PC-3 (cell line): ENCODE measurements at places on chromosomes 4 and X. TPM values are rescaled to one million over a fixed set of nuclear protein-coding genes. Genes with fewer than 3 reads are reported as not detected.

Gene TMPRSS11F
- total RNA-seq = not detected in 2 replicates

Gene ZCCHC18
- total RNA-seq = 0.23 and 5.8 TPM in 2 replicates

Gene WNK3
- total RNA-seq = 0.06 and 0.33 TPM in 2 replicates

Gene NWD2
- under 0.01 and 0.06 TPM in 2 replicates for total RNA-seq

Gene GPAT3
- 22.5 and 34.2 TPM in 2 replicates for total RNA-seq

Gene GPR34
- total RNA-seq = not detected in 2 replicates

DNA sequence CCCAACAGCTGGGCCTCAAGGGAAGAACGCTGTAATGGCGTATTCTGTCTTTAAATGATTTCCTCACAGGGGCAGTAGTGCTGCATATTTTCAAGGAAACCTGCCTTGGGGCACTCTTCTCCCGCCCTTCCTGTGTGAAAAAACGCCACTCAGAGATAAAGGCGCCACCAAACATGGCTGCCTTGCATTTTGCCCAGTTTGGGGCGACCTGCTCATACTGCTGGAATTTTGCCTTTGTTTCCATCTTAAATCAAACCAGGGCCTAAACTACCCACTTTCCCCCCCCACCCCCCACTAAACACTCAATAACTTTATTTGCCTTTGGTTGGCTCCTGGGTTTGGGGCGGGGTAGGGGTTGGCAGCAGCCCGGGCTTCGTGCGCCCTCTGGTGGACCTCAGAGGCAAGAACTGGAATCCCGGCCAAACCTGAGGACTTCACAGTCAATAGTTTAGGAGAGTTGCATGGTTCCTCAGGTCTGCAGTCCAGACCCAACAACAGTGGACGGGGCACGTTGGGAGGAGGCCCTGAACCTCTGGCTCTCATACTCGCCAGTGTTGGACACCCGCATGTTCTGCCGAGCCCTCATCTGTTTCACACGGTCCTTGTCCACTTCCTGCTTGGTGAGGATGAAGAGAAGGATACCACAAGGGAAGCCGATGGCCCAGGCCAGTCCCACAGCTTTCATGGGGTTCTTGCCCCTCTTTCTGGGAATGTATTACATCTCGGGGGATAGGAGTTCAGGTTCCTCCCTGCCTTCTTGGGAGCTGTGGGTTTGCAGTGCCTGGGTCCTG is 220.1 kb upstream of the STK26 start:
- DNase-seq = peak; percentile 63

DNA sequence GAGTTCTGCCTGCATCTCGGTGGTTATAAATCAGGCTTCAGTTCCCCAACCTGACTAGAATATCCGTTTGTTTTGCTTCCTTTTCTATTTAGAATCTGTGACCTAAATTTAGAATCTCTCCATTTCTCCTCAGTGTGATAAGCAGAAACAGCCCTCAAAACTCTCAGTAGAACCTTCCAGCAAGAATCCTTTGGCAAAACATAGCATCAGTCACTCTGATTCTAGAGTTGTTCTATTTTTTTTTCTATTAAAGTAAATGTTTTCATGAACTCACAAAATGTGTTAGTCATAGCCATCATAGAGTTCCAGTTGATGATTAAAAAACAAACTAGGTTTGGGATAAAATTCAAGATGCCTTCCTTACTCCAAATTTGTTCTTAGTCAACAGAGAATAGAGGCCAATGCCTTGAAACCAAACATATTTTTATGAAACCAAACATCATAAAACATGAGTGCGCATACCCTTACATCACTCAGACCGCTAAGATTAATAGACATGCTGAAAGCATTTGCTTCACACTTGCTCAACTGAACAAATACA is 13.2 kb upstream of the C1QTNF7 start:
- DNase-seq = peak; percentile 12

GRCh38 chrX:18733287-18733686 is 25.8 kb downstream of the PPEF1 start:
- no peak for DNase-seq

GRCh38 chr4:80732010-80732409 is 298.5 kb upstream of the BMP3 start:
- peak; percentile 92 for DNase-seq

DNA sequence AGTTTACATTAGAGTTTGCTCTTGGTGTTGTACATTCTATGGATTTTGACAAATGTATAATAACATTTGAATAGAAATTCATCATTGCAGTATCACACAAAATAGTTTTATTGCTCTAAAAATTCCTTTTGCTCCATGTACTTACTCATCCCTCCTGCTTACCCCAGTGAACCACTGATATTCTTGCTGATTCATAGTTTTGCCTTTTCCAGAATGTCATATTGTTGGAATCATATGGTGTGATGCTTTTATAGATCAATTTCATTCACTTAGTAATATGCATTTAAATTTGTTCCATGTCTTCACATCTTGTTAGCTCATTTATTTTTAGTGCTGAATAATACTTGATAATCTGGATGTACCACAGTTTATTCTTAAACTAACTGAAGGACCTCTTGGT is 1593.2 kb downstream of the C4orf33 start:
- no peak for DNase-seq

DNA sequence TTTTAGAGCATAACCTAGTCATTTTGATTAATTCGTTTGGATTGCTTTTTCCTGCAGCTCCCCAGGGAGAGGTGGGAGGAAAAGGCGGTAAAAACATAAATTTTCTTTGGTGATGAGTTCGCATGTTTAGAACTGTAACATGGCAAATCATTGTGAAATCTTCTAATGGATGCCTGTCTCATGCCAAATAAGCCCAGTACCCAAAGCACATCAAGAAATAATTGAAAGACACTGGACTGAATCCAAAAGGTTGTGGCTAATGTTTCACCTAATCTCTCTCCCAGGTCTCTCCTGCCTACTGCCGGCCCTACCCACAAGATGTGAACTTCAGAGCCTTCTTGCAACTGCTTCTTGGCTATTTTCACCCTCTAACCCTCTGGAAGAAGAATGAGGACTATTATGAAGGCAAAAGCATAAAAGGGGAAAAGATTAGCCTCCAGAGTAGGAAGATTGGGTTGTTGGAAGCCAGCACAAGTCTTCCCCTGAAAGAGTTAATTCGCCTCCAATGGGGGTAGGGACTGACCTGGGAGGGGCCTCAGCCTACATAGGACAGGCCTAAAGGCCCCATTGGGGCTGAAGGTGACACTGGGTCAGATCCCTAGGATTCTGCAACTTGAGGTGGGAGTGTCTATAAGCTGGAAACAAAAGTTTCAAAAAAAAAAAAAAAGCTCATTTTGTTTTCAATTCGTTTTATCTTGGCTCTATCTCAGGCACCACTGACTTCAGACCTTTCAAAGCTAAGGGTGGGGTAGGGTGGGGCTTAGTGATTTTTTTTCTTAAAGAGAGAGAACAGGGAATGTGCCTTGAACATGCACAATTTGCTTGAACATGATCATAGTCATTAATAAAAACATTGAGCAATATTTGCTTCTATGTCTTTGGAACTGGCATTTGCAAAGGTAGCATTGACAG is 278.6 kb upstream of the KLF3 start:
- no peak for DNase-seq

DNA sequence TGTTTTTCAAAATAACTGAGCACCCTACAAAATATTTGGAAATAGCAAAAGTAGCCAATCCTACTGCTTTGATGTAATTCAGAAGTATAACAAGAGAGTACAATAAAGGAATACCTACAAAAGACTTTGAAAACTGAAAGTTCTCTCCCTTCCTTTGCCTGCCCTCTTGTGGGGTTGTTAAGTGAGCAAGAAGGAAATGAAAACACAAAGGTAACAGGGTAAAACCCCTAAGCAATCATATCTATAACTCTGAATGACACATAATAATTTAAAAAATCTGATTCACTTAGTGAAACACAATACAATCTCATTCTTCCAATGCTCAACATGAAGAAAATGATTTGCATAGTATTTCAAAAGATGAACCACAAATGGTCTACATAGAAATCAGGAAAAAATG is 98.2 kb downstream of the FRYL start:
- DNase-seq = peak; percentile 33

GRCh38 chr4:3805026-3805425 is 38.8 kb downstream of the ADRA2C start:
- no peak for DNase-seq

- DNase-seq = no peak
These were observed 61.7 kb upstream of the GALNTL6 start for GRCh38 chr4:171751538-171751937.

GRCh38 chrX:50107470-50107869 is 93.3 kb downstream of the AKAP4 start:
- DNase-seq = no peak

GRCh38 chrX:37815366-37815765 is 32.0 kb downstream of the DYNLT3 start:
- no peak for DNase-seq

DNA sequence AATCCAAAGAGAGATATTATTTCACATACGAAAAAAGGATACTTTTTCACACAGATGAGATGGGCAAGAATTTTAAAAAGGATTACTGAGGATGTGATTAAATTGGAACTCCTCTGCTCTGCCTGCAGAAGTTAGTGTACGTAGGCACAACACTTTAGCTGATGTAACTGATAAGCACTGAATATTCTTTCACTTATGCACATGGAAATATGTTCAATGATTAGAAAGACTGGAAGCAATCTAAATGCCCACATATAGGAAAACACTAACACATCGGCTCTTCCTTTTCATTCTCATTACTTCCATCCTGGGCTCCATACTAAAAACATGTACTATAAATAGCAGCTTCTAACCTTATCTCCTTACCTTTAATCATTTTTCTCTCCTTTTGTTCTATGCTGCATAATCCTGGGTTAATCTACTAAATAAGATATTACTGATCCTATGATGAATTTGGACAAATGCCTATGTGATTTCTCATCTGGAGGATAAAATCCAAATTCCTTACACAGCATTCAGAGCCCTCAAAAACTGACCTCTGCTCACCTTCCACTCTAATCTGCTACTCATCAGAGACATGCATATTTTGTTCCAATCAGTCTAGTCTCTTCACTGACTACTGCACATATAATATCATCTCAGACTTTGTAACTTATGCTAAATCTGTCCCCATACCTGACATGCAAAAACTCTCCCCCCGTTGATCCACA is 197.8 kb downstream of the PDGFC start:
- DNase-seq = peak; percentile 63

GRCh38 chrX:122583551-122583950 is 600.5 kb upstream of the GRIA3 start:
- DNase-seq = peak; percentile 32
